ENCODE measurements at places on chromosomes 16 and 17.

GRCh38 chr17:59963738-59964481, 630 bp downstream of the RNFT1 start:
- peak; percentile 60 for DNase-seq

- no peak for DNase-seq
Measured at GRCh38 chr17:1447052-1447451, 9.0 kb downstream of the CRK start.

DNA sequence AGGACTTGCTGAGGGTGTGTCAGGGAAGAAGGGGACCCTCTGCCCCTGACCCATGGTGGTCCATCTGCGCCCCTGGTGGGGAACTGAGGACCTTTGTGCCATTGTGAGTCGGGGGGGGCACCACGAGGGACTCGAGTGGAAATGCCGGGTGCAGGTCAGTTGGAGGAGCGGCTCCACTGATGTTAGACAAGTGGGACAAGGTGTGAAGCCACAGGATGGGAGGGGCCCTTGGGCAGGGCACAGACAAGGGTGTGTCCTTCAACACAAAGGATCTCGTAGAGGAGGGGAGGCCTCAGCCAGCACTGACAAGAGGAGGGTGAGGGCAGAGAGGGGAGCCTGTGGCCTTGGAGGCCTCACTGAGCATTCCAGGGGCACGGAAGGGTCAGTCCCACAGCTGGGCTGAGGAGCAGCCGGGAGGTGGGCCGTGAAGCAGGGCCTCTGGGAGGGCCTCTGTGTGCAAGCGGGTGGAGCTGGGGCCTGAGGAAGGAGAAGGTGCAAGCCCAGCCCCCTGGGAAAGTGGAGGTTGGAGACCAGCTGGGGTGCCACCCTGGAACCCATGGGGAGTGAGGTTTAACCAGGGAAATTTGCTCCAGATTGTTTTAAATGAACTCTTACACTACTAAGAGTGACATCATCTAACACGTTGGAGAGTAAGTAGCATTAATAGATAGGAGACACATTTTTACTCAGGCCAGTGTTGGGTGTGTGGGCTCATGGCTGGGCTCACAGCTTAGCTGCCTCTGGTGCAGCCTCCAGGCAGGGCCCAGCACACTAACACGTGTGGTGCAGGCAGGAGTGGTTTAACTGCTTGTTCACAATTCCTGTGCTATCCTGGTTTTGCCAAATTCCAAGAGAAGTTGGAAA, 27.9 kb downstream of the NARF start:
- no peak for DNase-seq

GRCh38 chr17:72614871-72615626, 477.4 kb downstream of the SLC39A11 start:
- peak; percentile 66 for DNase-seq

All from neural progenitor cell (in vitro differentiated cells).